M059J (cell line): ENCODE measurements at places on chromosomes 3 and 15. TPM values are rescaled to one million over a fixed set of nuclear protein-coding genes. Genes with fewer than 3 reads are reported as not detected.

GRCh38 chr15:87082581-87082980 lies 1002.9 kb downstream of the AGBL1 start:
- no peak for DNase-seq

DNA sequence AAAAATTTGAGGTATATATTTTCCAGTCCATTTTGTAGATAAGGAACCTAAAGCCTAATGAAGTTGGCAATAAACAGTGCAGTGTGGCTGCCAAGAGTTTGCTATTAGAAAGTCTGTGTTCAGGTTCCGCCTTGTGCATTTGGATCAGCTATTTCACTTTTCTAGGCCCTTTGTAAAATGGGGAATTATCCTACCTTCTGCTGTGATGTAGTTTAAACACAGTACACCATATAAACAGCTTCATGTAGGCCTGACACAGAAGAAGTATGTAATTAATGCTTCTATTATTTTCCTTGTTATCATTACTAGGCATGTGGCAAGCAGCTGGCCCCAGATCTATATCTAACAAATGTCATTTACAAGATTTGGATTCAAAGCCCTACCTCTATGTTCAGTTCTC lies 456.3 kb downstream of the GABRG3 start:
- DNase-seq: no peak

- no peak for DNase-seq
Measured at GRCh38 chr3:153042088-153042487, 119.9 kb upstream of the RAP2B start.

DNA sequence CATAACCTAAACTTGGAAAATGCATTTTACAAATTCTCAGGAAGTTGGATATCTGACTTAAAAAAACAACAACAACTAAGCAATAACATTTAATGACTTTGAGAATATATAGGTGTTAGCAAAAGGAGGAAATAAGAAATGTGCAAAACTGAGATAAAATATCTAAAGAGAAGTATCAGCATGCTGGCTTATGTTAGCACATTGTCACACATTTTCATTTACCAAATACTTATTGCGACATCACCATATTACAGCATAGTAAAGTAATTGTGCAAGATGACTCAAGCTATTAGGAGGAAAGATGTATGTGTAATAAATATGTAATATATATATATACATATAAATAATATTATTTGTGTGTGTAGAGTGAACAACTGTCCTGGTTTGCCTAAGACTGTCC lies 9.2 kb downstream of the PTX3 start:
- no peak for DNase-seq

- no peak for DNase-seq
Measured at GRCh38 chr3:14821151-14821550, 2.4 kb downstream of the FGD5 start.

DNA sequence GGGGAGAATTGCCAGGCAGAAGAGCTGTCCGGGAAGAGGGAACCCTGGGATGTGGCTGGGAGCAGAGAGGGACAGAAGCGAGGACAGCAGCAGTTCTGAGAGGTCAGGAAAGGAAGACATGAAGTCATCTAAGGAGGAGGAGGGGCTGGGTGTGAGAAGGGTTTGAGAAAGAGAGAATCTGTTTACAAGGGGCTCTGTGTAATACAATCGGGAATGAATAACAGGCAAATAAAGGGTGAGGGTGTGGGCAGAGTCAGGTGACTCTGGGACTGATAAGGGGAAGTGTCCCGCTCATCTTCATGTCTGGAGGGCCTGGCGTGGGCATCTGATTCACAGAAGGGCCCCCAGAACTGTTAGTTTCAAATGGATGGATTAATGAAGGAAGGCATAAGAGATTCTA lies 191.3 kb downstream of the XXYLT1 start:
- DNase-seq: no peak

GRCh38 chr3:36686516-36686915 lies 77.8 kb downstream of the DCLK3 start:
- no peak for DNase-seq

DNA sequence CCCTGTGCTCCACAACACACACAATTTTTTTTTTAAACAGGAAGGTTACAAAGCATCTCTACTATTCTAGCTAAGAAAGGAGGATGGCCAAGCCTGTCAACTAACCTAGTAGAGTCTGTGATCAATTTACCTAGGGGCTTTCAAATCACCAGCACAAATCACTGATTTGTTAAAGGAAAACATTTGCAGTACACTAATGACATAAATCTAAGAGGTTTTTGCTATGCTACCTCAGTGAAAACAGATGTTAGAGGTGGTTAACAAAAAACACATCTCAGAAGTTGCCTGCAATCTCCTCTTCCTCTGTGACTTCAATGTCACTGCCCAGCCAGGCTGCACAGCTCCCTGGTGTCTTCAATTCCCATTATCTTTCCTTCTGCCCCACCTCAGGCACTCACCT lies 72.0 kb downstream of the RAD18 start:
- no peak for DNase-seq

DNA sequence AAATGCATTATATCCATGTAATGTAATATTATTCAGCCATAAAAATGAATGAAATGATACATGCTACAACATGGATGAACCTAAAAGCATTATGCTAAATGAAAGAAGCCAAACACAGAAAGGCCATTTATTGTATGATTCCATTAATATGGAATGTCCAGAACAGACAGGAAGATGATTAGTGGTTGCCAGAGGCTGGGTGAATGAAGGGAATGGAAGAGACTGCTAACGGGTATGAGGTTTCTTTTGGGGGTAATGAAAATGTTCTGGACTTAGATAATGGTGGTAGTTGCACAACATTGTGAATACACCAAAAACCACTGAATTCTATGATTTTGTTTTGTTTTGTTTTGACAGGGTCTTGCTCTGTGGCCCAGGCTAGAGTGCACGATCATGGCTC lies 61.6 kb upstream of the MAP4 start:
- DNase-seq: peak; percentile 62

- peak; percentile 90 for DNase-seq
Measured at GRCh38 chr3:4426782-4427344, 40.2 kb downstream of the SUMF1 start.

- DNase-seq: peak; percentile 88
Measured at GRCh38 chr15:84840741-84841429, 23.7 kb downstream of the ALPK3 start.

- no peak for DNase-seq
Measured at GRCh38 chr3:64290864-64291263, 65.6 kb upstream of the PRICKLE2 start.

GRCh38 chr15:38627689-38628277 lies 63.2 kb upstream of the RASGRP1 start:
- DNase-seq: no peak

DNA sequence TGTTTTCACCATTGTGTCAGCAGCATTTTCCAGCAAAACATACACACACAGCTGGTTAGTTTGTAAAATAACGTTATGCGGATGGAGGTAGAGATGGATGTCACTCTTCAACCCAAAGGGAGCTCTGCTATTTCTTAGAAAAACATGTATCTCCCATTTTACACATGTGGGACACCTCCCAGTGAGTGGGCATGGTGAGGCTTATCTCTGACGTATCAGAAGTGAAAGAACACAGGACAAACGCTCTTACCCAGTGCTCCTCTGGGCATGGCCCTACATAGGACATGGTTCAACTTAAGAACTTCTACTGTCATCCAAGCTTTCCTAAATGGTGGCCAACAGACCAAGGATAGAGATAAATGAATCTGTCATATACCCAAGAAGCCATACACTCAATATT lies 2.1 kb downstream of the FAM240A start:
- DNase-seq: no peak

DNA sequence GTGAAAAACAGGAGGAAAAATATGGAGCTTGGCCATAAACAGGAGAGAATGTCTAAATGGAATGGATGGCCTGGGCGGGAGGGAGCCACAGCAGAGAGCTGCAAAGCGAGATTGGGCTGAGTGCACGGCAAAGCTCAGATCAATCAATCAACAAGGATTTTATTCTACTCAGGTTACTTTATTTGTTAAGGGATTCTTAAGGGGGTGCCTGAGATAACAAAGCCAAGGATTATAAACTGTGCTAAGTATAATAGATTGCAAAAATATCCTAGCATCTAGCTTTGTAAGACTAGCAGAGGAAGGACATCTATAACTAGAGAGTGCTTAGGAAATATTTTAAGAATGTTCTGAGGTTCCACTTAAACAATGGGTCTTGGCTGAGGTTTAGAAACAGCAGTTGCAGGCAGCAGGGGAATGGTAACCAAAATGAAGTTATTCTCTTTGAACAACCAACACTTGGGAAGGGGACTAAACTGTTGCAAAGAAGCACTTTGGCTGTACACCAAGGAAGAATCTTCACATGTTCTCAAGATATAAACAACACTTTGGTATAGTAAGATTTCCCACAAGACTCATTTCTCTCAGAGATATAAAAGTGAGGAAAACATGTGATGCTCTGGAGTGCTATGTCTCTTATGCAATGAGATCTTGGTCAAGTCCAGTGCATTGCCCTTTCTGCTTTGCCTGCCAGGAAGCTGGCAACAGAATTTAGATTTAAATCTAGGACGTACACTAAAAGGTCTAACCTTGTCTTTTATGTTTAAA lies 35.5 kb downstream of the TMEM212 start:
- peak; percentile 44 for DNase-seq

- DNase-seq: peak; percentile 14
Measured at GRCh38 chr15:28921919-28922706, 36.3 kb downstream of the APBA2 start.

- no peak for DNase-seq
Measured at GRCh38 chr15:90818251-90819210, 49.9 kb upstream of the FURIN start.

DNA sequence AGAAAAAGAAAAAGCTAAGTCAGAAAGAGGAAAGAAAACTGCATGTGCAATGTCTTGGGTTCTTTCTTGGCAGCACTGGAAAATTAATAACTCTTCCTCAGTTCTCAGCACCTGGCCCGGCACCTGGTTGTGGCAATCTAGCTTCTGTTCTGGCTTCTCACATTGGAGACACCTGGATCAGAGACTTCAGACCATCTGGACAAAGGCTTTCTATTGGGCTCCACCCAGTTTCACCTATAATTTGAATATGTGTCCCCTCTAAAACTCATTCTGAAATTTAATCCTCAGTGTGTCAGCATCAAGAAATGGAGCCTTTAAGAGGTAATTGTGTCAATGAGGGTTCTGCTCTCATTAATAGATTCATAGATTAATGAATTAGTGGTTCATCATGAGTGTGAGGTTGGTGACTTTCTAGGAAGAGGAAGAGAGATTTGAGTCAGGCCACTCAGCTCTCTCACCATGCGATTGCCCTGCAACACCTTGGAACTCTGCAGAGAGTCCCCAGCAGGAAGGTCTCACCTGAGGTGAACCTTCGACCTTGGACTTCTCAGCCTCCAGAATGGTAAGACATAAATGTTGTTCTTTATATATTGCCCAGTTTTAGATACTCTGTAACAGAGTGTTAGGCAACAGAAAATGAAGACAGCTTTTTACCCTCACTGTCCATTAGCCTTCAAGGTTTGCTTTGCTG lies 679.9 kb downstream of the NTRK3 start:
- DNase-seq: no peak

GRCh38 chr3:31452495-31453106 lies 80.1 kb upstream of the STT3B start:
- DNase-seq: no peak

GRCh38 chr3:123907720-123908119 lies 23.6 kb upstream of the MYLK start:
- no peak for DNase-seq

The TWF2 gene
- 38.5 and 51.0 TPM in 2 replicates for total RNA-seq

The FBXO40 gene
- total RNA-seq: not detected in 2 replicates

The AADAC gene
- total RNA-seq: 0.39 TPM in 1 of 2 replicates, not detected in the other

The CFAP91 gene
- 1.6 and 3.3 TPM in 2 replicates for total RNA-seq

The GXYLT2 gene
- 2.3 and 7.7 TPM in 2 replicates for total RNA-seq

The RAB43 gene
- total RNA-seq: 21.1 and 24.2 TPM in 2 replicates

The ESYT3 gene
- total RNA-seq: 0.15 and 0.52 TPM in 2 replicates

The CFAP100 gene
- total RNA-seq: not detected in 2 replicates

The CD80 gene
- total RNA-seq: not detected in 2 replicates

The ZPLD1 gene
- total RNA-seq: 0.20 TPM in 1 of 2 replicates, not detected in the other

The IQCH gene
- total RNA-seq: 4.3 and 8.3 TPM in 2 replicates
